Sciatic nerve (tissue), 2 donors: ENCODE measurements at places on chromosomes 2 and 18. TPM values are rescaled to one million over a fixed set of nuclear protein-coding genes. Genes with fewer than 3 reads are reported as not detected.

NABP1 gene
- 64.3 TPM for total RNA-seq

ESPNL gene
- total RNA-seq = not detected

RTP5 gene
- total RNA-seq = not detected

COLEC12 gene
- total RNA-seq = 19.3 TPM

CRYGD gene
- not detected for total RNA-seq

SCG2 gene
- 0.80 TPM for total RNA-seq

TWIST2 gene
- 13.6 TPM for total RNA-seq

ALPG gene
- not detected for total RNA-seq

SIX3 gene
- total RNA-seq = not detected

APOB gene
- total RNA-seq = 2.9 TPM

DYNAP gene
- total RNA-seq = not detected

STK25 gene
- total RNA-seq = 125 TPM

APCDD1 gene
- 43.1 TPM for total RNA-seq

DSG1 gene
- total RNA-seq = 0.04 TPM

ZNF804A gene
- 0.13 TPM for total RNA-seq

BIRC6 gene
- total RNA-seq = 130 TPM

ACTR1B gene
- 62.9 TPM for total RNA-seq

EN1 gene
- not detected for total RNA-seq

NMUR1 gene
- 1.4 TPM for total RNA-seq

GRB14 gene
- total RNA-seq = 20.2 TPM

KIF5C gene
- total RNA-seq = 62.7 TPM

OSR1 gene
- 11.6 TPM for total RNA-seq

TXNDC2 gene
- total RNA-seq = not detected

CHRNG gene
- not detected for total RNA-seq

MYOM1 gene
- total RNA-seq = 19.9 TPM

LYPD6 gene
- total RNA-seq = 10.0 TPM

TCF23 gene
- total RNA-seq = not detected

FAM124B gene
- 6.3 TPM for total RNA-seq

NEU2 gene
- total RNA-seq = not detected

ZNF521 gene
- total RNA-seq = 57.1 TPM

TLK1 gene
- 56.8 TPM for total RNA-seq

INO80B gene
- total RNA-seq = 38.2 TPM

RAB6C gene
- total RNA-seq = 0.13 TPM

TOGARAM2 gene
- 5.3 TPM for total RNA-seq

ELMOD3 gene
- 29.6 TPM for total RNA-seq

DNAH7 gene
- total RNA-seq = 2.5 TPM

FSIP2 gene
- total RNA-seq = 1.3 TPM

CNGA3 gene
- total RNA-seq = not detected

G6PC2 gene
- not detected for total RNA-seq

PLEK gene
- total RNA-seq = 21.0 TPM

FRZB gene
- total RNA-seq = 17.1 TPM

SCN2A gene
- 1.9 TPM for total RNA-seq

CROCC2 gene
- total RNA-seq = 0.18 TPM

WDR7 gene
- total RNA-seq = 43.0 TPM
